ENCODE measurements at places on chromosomes 5 and 9.

DNA sequence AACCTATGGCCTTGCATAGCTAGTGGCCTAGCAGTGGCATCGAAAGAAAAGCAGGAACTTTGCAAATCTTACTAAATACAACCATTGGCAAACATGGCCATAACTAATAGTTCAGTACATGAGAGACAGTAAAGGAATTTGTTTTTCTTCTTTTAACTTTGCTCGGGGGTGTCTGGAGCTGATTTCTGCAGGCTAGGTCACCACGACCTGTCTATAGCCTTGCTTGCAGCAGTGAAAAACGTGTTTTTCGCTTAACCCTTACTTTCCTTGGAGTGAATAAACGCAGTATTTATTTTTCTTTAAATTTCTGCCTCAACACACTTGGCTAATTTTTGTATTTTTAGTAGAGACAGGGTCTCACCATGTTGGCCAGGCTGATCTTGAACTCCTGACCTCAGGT lies 19.9 kb downstream of the NAIF1 start:
- no peak for DNase-seq

DNA sequence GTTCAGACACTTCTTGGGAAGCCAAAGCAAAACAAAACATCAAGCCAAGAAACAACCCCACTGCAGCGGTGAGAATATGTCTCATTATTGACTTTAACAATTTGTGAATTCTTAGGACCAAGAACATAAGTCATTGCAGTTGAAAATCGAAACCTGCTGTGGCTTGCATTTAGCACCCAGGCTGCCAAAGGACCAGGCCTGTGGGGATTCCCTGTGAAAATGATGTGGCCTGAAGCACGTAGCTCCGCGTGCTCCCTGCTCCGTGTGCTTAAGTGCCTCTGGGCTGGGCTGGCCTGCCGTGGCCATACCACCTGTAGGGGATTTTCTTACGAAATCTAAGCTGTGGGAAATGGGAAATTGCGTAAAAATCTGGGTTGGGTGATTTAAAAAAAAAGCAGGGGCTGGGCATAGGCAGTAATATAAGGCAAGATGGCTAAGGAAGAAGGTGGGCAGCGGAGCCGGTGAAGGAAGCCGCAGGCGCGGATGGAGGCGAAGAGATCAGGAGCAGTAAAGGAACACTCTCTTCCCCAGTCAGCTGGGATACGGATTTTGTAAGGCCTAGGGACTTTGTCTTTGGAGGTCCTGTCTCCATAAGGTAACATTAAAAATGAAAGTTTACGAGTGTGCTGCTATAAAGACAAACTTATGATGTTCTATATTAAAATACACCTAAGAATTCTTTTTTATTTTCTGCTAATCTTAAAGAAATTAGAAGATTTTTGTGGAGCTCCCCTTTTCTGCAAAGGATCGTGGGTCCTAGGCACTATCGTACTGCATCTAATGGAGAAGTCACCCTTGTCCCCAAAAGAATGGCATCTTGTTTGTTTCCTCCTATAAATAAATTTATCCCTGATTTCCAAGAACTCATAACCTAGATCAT lies 189.6 kb upstream of the SEMA6A start:
- no peak for DNase-seq

GRCh38 chr5:178590924-178591423 lies 781 bp upstream of the COL23A1 start:
- DNase-seq = no peak

GRCh38 chr9:121609822-121610637 lies 41.4 kb upstream of the DAB2IP start:
- DNase-seq = no peak

GRCh38 chr9:27408482-27408881 lies 111.5 kb upstream of the EQTN start:
- no peak for DNase-seq

GRCh38 chr5:176901260-176902101 lies 2.3 kb upstream of the HK3 start:
- peak; percentile 23 for DNase-seq

GRCh38 chr9:27412963-27413362 lies 111.1 kb upstream of the IFNK start:
- DNase-seq = no peak

DNA sequence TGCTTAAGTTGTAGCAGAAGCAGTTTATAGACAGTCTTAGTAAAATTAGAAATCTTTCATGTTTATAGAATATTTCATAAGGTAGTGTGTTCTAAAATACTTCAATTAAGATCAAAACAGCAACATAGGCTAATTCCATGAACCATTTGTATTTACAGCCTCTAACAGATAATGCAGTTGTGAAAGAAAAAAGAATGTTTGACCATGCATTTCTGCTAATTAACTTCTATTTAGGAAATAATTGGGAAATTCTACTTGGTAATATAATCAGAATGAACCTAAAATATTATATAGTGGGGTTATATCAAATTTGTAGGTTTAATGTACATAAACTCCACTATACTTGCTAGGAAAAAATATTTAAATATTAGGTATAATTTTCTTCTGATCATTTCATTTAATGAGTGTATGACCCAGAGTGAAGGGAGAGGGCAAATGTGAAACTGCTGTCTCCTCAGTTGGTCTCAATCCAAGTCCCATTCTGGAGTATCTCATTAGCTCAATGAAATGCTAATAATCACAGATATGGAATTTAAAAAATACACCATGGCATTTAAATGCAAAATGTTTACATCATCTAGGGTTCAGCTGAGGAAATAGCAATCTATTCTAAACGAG lies 34.9 kb downstream of the ALDH1A1 start:
- DNase-seq = no peak

DNA sequence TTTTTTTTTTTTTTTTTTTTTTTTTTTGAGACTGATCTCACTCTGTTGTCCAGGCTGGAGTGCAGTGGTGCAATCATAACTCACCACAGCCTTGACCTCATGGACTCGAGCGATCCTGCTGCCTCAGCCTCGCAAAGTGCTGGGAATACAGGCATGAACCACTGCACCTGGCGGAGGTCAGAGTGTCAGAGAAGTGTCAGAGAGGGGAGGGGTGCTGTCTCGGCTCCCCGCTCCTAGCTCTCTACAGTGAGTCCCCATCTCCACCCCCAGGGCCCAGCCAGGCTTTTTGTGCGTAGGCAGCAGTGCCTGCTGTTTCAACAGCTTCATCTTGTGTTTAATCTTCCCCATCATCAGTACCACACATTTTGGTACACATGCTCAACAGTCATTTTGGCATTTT lies 38.3 kb downstream of the SAR1B start:
- DNase-seq = no peak

- DNase-seq = no peak
Measured at GRCh38 chr5:65801352-65801783, 79.4 kb downstream of the NLN start.

- DNase-seq = no peak
Measured at GRCh38 chr5:171115519-171115918, 193.5 kb upstream of the TLX3 start.

DNA sequence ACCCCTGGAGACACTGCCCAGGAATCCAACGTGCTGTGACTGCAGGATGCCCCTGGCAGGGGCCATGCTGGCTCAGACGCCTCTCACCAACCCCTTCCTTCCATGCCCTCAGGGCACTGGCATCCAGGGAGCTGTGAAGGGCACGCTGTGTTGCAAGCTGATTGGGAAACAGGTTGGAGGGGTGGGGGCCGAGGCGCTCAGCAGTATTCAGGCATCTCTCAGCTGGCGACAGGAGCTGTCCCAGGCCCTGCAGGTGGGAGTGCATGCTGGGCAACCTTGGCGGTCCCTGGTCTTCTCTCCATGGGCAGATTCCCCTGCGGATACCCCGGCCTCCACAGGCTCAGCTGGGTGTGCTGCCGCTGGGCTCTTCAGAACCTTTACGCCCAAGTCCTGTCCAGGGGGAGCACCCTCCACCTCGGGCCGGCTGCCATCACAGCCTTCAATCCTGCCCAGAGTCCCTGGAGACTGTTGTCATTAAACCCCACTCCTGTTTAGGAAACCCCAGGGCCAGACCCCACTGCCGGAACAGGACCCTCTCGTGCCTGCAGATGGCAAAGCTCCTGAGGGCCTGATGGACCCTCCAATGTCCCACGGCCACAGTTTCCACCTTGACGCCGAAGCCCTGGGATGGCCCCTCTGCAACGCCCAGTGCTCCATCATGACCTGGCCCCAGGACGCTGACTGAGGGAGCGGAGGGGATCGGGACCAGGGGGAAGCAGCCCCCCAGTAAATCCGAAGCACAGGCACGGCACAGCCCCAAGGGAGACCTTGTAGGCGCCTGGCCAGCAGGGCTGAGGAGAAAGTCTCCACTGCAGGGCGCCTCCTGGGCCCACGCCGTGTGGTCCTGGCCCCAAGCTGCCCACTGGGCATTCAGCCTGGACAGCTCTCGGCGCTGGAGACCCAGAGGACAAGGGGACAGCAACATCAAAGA lies 9.3 kb downstream of the TPPP start:
- no peak for DNase-seq

DNA sequence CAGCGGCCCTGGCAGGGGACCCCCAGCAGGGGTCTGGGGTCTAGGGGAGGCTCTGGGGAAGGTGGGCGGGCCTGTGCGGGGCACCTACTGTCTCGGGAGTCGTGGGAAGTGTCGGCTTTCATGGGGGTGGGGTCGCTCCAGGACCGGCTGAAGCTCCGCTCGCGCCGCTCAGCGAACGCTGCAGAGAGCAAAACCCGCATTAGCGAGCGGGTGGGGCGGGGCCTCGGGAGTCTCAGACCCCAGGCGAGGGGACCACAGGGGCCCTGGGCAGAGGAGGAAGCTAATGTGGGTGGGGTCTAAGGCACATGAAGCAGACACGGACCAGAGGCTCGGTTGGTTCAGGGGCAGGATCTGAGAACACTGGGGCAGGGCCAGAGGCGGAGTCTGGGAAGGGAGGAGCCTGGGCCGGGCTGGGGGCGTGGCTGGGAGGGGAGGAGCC lies 5.5 kb downstream of the NSMF start:
- DNase-seq = peak; percentile 75

DNA sequence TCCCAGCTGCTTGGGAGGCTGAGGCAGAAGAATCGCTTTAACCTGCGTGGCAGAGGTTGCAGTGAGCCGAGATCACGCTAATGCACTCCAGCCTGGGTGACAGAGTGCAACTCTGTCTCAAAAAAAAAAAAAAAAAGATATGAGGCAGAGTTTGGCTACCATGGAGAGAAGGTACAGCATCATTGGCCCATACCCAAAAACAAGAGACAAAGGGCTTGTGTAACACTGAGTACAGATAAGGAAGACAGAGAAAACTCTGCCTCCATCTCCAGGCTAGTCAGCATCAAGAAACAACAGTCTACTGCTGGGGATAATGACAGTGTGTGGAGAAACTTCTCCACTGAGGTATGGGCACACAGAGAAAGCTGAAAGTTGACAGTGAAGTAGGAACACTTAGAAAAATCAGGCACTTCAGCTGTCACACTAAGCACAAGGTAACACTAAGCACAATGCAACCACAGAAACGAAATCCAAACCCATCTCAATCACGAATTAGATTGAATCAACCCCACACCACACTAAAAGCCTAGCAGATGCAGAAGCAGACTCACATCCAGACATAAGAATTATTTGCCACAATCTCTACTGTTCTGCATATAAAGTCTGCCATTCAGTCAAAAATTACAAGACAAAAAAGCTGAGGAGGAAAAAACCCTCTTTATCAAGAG lies 10.5 kb downstream of the PJA2 start:
- DNase-seq = no peak
